ENCODE measurements at places on chromosomes 12 and 14. TPM values are rescaled to one million over a fixed set of nuclear protein-coding genes. Genes with fewer than 3 reads are reported as not detected.

- no peak for DNase-seq
- H3K36me3 ChIP-seq: no peaks in the 10 kb centered on the region
- no peak overlapping the region for H3K27ac ChIP-seq
- H3K4me1 ChIP-seq: no peaks in the 10 kb centered on the region
- no peaks in the 10 kb centered on the region for H3K27me3 ChIP-seq
Measured at GRCh38 chr14:79580414-79580813, 630.9 kb downstream of the DIO2 start.

GRCh38 chr12:89909753-89910152 lies 201.1 kb upstream of the ATP2B1 start:
- no peak overlapping the region for H3K27ac ChIP-seq
- H3K27me3 ChIP-seq: no peaks in the 10 kb centered on the region
- H3K4me3 ChIP-seq: no peak overlapping the region
- DNase-seq: no peak

DNA sequence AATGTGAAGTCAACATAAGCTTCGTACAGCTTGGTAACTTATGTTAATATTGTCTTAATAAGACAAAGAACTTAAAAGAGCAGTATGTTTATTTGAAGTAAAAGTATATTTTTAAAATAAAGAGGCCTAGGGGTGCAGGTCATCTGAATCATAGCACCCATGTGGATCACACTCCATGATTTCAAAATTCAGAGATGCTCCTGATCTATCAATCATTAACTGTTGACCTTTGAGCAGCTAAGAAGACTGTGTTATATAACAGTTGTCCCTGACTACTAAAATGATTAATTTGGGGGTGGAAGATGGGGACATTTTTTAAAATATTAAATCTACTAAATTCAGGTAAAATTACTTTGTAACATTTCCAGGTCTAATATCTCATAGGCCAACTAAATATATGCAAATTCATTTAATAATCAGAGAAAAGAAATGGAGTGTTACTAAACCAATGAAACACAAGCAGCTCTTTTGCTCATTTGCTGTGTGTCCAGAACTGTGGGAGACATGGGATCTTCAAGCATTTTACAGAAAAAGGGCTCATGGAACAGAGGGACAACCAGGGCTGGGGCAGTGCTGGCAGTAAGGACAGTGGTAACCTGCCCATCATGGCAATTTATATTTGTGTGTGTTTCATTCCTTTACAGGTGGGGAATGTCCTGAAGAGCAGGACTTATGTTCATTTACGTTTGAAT lies 120.7 kb upstream of the PCED1B start:
- H3K27ac ChIP-seq: no peak overlapping the region
- DNase-seq: no peak
- H3K27me3 ChIP-seq: peaks cover 6% of the 10 kb centered on the region
- H3K4me3 ChIP-seq: no peak overlapping the region
- H3K4me1 ChIP-seq: no peaks in the 10 kb centered on the region

The NABP2 gene
- 81.2 TPM for total RNA-seq

The TRHDE gene
- total RNA-seq: not detected

All from activated naive CD8-positive, alpha-beta T cell treated with anti-CD3 and anti-CD28 coated beads for 36 hours (primary cell).